ENCODE measurements at places on chromosomes 5 and 9.

DNA sequence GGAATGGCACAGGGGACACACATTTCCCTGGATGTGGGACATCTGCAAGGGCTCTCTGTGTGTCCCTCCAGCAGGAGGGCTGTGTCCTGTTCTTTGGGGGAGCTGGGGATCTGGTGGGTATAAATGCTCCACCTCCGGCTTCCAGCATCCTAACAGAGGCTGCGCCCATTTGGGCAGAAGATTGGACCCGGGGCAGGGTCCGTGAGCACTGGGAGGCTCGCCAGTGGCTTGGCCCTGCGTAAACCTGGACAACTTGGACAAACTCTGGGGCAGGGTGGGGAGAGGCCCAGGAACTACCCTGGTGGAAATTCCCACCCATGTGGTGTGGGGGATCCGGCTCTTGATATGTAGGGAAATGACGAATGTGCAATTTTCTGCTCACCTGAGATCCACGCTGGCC lies 80.9 kb downstream of the GADD45G start:
- no peak for DNase-seq

- no peak for DNase-seq
Observed at GRCh38 chr5:175860531-175861045, 10.8 kb upstream of the CPLX2 start.

- peak; percentile 32 for DNase-seq
Observed at GRCh38 chr9:37329576-37329975, 92.9 kb upstream of the GRHPR start.

DNA sequence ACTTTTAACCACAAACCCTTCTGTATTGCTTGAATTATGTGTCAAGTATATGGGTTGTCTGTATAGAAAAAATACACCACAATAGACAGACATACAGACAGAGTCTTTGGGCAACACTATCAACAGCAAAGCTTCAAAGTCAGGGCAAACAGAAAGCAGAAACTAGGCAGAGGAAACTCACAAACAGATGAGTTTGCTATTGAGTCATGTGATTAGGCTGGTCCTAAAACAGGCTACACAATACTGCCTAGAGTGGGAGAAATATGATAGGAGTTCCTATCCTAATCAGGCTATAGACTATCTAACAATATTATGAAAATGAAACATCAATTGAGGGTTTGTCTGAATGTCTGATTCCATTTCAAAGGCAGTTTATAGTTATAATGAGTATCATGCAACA lies 156.4 kb downstream of the EDIL3 start:
- no peak for DNase-seq

- DNase-seq, result no peak
Observed at GRCh38 chr9:4787876-4788275, 4.9 kb upstream of the RCL1 start.

DNA sequence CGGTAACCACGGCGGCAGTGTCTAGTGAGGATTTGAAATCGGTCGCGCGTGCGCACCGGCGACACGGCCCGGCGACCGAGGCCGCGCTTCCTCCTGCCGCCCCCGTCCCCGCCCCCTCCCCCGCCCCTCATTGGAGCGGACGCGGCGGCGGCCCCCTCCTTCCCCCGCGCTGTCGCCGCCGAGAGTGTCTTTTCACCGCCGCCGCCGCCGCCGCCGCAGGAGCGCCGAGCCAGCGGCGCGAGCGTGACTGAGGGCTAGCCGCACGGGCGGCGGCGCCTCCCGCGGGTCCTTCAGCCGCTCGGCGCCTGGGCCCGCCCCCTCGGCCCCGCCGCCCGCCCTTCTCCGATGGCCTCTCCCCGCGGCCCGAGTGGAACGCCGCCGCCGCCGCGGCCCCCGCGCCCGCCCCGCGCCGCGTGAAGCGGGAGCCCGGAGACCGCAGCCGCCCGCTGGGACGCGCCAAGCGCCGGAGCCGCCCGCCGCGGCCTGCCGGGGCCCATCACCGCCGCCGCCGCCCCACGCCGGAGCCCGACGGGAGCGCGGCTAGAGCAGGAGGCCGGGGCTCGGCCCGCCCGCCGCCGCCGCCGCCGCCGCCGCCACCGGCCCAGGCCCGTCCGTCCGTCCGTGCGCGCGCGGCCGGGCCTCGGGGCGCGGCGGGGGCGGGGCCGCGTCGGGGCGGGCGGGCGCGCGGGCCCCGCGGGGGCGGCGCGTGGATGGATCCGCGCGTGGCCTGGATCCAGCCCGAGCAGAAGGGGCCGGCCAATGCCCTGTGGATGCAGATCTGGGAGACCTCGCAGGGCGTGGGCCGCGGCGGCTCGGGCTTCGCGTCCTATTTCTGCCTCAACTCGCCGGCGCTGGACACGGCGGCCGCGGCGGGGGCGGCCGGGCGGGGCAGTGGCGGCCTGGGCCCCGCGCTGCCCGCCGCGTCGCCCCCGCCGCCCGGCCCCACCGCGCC lies at the start of gene TENT4A:
Gene TENT4A, plus strand, starts transcription at position 159 of the 952 bp plus-strand sequence. Its CDS starts 552 bp downstream, at position 711.
- no peak for DNase-seq

DNA sequence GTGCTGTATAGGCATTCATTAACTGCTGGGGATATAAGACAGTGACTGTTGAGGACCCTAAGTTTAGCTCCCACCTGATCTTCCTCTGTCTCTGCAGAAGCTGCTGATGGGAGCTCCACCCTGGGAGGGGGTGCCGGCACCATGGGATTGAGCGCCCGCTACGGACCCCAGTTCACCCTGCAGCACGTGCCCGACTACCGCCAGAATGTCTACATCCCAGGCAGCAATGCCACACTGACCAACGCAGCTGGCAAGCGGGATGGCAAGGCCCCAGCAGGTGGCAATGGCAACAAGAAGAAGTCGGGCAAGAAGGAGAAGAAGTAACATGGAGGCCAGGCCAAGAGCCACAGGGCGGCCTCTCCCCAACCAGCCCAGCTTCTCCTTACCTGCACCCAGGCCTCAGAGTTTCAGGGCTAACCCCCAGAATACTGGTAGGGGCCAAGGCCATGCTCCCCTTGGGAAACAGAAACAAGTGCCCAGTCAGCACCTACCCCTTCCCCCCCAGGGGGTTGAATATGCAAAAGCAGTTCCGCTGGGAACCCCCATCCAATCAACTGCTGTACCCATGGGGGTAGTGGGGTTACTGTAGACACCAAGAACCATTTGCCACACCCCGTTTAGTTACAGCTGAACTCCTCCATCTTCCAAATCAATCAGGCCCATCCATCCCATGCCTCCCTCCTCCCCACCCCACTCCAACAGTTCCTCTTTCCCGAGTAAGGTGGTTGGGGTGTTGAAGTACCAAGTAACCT lies 22.1 kb downstream of the PCDHGC5 start:
- no peak for DNase-seq

- no peak for DNase-seq
Observed at GRCh38 chr5:165783024-165783423, 2277.6 kb downstream of the MAT2B start.

DNA sequence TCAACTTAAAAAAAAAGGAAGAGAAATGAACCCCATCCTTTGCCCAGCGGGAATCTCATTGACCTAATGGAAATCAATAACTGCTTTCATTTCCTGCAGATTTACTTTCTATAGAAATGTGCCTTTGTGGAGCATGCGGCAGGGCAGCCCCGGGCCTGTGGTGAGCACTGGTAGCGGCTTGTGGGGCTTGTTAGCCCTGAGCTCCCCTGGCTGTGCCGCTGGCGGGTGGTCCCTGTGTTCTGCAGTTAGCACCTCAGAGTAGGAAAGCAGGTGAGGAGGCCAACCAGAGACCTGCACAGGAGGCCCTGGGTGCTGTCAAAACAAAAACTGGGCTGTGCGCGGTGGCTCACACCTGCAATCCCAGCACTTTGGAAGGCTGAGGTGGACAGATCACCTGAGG lies 76.8 kb upstream of the CDK20 start:
- DNase-seq, result no peak

DNA sequence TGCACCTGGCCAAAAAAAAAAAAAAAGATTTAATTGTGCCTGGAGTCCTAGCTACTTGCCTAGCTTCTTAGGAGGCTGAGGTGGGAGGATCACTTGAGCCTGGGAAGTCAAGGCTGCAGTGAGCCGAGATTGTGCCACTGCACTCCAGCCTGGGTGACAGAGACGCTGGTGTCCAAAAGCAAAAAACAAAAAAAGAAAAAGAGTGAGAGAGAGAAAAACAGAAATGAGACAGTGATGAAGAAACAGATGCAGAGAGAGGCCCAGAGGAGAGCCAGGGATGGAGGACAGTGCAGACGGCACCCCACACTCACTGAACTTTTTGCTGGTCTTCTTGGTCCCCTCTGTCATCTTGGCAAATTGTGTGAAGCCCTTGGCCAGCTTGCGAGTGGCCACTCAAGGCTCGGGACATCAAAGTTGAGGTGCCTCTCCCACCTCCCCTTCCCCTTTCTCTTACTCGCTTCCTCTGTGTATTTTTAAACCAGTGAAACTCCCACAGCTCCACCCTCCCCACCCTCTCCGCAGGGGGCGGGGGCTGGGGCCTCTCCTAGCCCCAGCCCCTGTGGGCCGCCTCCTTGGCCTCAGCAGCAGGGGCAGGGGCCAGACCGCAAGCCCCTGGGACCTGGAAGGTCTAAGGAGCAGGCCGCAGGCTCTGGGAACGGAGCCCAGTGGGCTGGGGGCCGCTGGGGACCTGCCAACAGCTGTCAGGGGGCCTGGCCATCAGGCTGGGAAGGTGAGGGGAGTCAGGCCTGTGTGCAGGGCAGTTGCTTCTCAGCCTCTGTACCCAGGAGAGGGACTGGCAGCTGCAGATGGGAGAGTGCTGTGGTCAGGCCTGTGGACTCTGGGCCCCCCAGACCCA lies at the start of gene SH2D3C:
Gene SH2D3C, minus strand, starts transcription at position 387 of the 856 bp plus-strand sequence. Its CDS starts 39 bp downstream, at position 348.
- no peak for DNase-seq

DNA sequence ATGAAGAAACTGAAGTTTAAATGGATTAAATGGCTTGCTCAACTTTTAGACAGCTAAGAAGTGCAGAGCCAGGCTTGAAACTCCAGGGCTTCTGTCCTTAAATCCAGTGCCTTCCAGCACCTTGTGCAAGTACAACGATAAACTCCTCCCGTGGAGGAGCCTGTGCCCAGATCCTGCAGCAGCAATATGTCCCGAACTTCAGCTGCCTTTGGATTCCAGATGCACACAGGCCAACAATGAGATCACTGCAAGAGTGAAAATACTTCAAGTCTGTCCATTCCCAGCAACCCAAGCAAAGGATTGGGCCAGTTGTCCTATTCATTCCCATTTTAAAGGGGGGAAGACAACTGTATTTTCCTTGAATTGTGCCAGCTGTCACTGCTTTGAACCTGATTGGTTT lies 199.6 kb downstream of the CRB2 start:
- no peak for DNase-seq

GRCh38 chr5:68443091-68443490 lies 227.5 kb downstream of the PIK3R1 start:
- no peak for DNase-seq

DNA sequence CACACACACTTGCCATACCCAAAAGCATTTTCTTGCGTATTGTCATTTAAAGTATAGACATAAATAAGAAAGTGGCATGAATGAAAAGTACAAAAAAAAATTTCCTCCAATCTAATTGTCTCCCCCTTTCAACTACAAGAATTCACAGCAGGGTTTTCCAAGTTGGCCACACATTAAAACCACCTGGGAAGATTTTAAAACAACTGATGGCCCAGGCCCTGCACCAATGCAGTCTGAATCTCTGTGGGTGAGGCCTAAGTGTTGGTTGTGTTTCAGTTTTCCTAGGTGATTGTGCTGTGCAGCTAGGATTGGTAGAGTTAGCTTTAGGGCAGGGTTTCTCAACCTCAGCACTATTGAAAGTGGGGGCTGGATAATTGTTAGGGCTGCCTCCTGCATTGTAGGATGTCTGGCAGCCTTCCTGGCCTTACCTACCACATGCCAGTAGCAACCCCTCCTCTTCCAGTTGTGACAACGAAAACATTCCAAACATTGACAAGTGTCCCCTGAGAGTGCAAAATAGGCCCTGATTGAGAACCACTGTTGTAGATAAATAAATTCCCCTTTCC lies 337.1 kb downstream of the KIAA0825 start:
- DNase-seq, result peak; percentile 46

DNA sequence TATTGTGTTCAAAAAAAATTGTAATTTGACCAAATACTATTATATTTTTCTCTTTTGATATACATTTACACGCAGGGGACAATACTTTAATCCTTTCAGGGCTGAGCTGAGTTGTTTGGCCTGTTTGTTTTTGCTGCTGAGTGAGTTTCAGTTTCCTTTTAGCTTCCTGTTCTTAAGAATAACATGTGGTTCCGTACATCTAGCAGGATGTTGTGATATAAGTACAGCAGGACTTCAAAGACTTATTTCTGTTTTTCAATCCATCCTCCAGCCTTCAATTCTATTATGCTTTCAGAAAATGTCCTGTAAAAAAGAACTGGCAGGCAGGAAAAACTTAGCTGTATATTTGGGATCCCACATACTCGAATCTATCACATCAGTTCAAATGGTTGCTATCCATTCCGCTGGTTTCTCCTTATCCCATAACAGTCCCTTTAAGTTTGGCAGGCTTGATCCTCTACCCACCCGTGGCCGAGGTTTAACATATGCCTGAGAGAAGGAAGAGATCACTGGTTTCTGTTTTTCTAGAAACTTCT lies 1037.3 kb upstream of the ACO1 start:
- DNase-seq, result peak; percentile 3

DNA sequence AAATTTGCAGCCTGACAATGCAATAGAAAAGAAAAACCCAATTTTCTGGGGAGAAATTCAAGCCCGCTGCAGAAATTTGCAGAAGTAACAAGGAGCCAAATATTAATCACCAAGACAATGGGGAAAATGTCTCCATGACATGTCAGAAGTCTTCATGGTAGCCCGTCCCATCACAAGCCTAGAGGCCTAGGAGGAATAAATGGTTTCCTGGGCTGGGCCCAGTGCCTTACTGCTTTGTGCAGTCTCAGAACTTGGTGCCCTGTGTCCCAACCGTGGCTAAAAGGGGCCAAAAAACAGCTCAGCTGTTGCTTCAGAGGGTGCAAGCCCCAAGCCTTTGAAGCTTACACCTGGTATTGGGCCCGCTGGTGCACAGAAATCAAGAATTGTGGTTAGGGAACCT lies 23.6 kb upstream of the EGFLAM start:
- no peak for DNase-seq

GRCh38 chr9:29208670-29209069 lies 1635.4 kb upstream of the C9orf72 start:
- peak; percentile 6 for DNase-seq

DNA sequence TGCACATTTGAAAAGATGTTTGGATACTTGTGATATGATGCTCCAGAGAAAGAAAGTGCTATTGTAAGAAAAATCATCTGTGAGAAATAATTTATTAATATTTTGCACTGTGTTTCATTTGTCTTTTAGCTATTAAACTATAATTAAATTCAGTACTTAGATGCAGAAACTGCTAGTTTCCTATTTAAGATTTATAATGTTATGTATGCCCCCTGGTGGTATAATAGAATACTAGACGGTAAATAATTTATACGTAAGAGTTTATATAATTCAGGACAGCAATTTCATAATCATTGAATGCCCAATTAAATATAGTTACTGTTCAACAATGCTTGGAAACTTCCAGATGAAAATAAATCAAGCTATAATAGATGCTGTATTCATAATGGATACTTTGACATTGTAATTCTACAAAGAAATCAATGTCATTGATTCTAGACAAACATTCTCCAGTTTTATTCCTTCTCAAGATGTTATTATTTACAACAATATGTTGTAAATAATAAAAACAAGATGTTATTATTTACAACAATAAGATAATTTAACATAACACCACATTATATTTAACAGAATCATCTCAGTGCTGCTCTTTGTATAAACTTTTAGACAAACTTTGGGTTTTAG lies 101.0 kb downstream of the TMEM232 start:
- DNase-seq, result peak; percentile 67

GRCh38 chr9:134052941-134053340 lies 14.9 kb downstream of the BRD3 start:
- DNase-seq, result no peak

- no peak for DNase-seq
Observed at GRCh38 chr9:70607926-70608325, 193.5 kb upstream of the KLF9 start.
